Calu3 (cell line): ENCODE measurements at places on chromosomes 4 and X. TPM values are rescaled to one million over a fixed set of nuclear protein-coding genes. Genes with fewer than 3 reads are reported as not detected.

ADGRG4 gene
- not detected in 2 replicates for total RNA-seq

NSG1 gene
- total RNA-seq = not detected in 2 replicates

GAGE12F gene
- total RNA-seq = not detected in 2 replicates

FAM149A gene
- 36.3 and 45.5 TPM in 2 replicates for total RNA-seq

RAB9B gene
- 1.3 and 1.5 TPM in 2 replicates for total RNA-seq

GSX2 gene
- not detected in 2 replicates for total RNA-seq

ETNPPL gene
- 0.35 and 0.51 TPM in 2 replicates for total RNA-seq

CABS1 gene
- not detected in 2 replicates for total RNA-seq

SNCA gene
- 27.6 and 36.8 TPM in 2 replicates for total RNA-seq

TECRL gene
- not detected in 2 replicates for total RNA-seq

ZNF141 gene
- 18.0 and 18.1 TPM in 2 replicates for total RNA-seq

C4orf36 gene
- total RNA-seq = 1.7 and 1.9 TPM in 2 replicates

GPR82 gene
- not detected in 2 replicates for total RNA-seq

DIPK2B gene
- not detected in 2 replicates for total RNA-seq

KLB gene
- 0.07 and 0.09 TPM in 2 replicates for total RNA-seq

SPANXD gene
- not detected in 2 replicates for total RNA-seq

NR0B1 gene
- not detected in 2 replicates for total RNA-seq

HTR2C gene
- total RNA-seq = not detected in 2 replicates

PITX2 gene
- total RNA-seq = not detected in 2 replicates

CYSLTR1 gene
- total RNA-seq = not detected in 2 replicates

GPM6B gene
- total RNA-seq = 2.3 and 4.3 TPM in 2 replicates

CT45A5 gene
- not detected in 2 replicates for total RNA-seq

MUC7 gene
- not detected in 2 replicates for total RNA-seq

ANKRD50 gene
- total RNA-seq = 22.9 and 24.3 TPM in 2 replicates

TMPRSS11B gene
- total RNA-seq = not detected in 2 replicates

UGT2B11 gene
- not detected in 2 replicates for total RNA-seq

POLA1 gene
- 21.3 and 25.2 TPM in 2 replicates for total RNA-seq

CHRDL1 gene
- not detected in 2 replicates for total RNA-seq

SSX4 gene
- total RNA-seq = not detected in 2 replicates

SUV39H1 gene
- total RNA-seq = 20.8 and 23.3 TPM in 2 replicates

MAGIX gene
- 13.9 and 16.6 TPM in 2 replicates for total RNA-seq

GYPB gene
- not detected in 2 replicates for total RNA-seq

AFAP1 gene
- total RNA-seq = 37.9 and 40.1 TPM in 2 replicates

IL9R gene
- total RNA-seq = not detected in 2 replicates

MAGEA2B gene
- total RNA-seq = not detected in 2 replicates
